ENCODE measurements at places on chromosomes 12 and 14.
A peak's percentile ranks its signal among the peaks of the same experiment; 100 is the strongest.

GRCh38 chr14:101090976-101091375 lies 187.5 kb upstream of the RTL1 start:
- DNase-seq = no peak

- DNase-seq = peak; percentile 47
These were observed 72.3 kb downstream of the SRGAP1 start for GRCh38 chr12:63916561-63917476.

DNA sequence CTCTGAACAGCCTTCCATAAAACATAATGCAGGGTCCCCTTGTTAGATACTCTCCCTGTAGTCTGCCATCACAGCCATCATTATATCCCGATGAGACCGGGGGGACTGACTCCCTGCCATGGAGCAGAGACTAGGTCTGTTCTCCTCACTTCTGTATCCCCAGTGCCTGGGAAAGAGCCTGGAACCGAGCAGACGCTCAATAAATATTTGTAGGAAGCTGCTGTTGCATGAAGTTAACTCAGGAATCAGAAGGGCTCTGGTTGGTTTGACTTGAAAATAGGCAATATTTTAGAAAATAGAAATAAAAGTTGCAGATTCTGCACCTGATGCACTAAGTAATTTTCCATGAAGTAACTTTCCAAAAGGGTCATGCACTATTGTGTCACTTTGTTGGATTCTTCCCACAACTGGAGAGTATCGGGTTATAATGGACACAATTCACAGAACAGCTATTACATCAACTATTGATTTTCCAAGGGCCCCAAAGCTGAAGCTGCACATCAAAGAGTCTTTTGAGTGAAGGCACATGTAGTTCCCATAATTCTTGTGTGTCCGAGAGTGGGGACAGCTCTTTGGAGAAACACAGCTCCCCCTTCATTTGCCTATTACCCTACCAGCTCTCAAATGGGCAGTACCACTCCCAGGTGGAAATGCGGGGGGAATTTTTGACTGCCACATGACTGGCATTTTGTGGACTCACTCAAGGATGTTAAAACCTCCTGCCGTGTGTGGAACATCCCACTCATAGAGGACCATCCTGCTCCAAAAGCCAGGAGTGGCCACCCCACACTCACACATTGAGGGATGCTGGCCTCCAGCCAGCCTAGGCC lies 18.8 kb downstream of the CLMN start:
- DNase-seq = no peak

DNA sequence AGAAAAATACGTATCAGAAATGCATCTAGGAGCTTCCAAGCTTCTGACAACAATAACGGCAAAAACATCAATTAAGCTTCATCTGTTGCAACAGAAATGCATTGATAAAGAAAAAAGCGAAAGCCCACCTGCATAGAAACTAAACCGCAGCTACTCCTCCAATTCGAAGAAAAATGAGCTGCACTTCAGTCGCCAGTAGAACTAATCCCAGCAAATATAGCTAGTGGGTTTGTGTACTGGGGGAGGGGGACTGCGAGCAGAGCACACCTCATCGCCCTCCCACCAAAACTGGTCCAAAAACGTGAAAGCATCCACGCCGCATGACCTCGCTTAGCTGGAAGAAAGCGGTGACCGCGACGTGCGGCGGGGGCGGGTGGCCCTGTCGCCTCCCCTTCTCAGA lies 1.2 kb downstream of the SLC35F4 start:
- no peak for DNase-seq

- no peak for DNase-seq
These were observed 166.1 kb downstream of the PAWR start for GRCh38 chr12:79524507-79525148.

GRCh38 chr14:90062822-90063539 lies 1.2 kb downstream of the KCNK13 start:
- DNase-seq = no peak

DNA sequence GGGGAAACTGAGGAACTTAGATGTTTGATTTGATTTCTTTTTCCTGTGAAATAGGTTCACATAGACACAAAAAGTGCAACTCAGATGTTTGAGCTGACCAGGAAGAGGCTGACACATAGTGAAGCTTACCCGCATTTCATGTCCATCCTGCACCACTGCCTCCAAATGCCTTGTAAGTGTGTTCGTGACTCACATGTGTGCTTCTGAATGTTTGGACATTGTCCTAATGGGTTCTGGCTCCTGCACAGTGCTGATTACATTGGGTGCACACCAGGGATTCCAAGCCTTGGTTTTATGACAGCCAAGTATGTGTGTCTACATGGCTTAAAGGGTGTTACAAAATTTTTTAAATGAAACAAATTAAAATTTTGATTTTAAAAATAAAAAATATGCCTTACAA lies 137.4 kb downstream of the DAAM1 start:
- no peak for DNase-seq

- no peak for DNase-seq
These were observed 7.6 kb downstream of the KRT85 start for GRCh38 chr12:52359621-52360061.

DNA sequence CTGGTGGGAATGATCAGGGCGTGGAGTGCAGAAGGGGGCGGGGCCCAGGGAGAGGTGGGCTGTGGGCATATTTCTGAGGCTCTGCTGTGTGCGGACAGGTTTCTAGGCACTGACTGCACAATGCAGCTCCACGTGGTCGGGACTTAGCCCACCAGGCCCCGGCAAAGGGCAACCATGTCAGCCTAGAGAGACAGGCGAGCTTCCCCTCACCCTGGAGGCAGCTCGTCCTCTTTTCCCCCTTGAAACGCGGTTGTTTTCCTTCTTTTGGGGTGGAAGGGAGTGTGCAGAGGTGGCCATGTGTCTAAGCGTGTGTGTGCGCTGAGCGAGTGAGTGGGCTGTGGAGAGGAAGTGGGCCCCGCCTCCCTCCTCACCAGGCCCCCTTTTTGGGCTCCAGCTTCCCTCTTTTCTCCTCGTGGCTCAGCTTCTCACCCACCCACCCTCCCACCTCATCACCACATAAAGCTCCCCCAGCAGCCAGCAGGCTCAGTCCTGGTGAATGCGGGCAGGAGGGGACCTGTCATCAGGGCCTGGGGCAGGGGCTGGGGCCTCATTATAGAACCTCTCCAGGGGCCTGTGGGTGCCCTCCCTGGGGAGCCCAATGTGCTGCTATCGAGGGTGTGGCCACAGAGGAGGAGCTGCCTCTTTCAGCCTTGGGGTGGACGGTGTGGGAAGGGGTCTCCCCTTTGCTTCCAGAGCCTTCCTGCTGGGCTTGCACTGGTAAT lies 22.0 kb downstream of the LRTM2 start:
- no peak for DNase-seq

DNA sequence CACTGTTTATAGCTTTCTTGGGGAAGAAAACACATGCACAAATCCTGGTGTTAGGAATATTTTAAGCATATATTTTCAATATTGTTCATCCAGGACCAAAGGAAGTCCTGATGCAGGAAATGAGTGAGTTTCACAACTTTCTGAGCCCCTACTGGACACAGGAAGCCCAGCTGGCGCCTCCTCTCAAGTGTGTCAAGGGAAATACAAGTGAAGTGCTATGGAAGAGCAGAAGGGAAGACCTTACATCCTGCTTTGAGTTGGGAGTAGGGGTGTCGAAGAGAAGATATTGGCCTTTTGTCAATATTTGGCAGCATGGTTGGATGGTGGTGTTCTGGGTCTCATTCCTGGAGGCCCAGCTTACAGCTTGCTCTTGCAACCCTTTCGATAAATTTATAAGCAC lies 66.1 kb upstream of the ZDHHC17 start:
- DNase-seq = no peak

GRCh38 chr12:124438437-124439056 lies 128.9 kb downstream of the NCOR2 start:
- DNase-seq = no peak

DNA sequence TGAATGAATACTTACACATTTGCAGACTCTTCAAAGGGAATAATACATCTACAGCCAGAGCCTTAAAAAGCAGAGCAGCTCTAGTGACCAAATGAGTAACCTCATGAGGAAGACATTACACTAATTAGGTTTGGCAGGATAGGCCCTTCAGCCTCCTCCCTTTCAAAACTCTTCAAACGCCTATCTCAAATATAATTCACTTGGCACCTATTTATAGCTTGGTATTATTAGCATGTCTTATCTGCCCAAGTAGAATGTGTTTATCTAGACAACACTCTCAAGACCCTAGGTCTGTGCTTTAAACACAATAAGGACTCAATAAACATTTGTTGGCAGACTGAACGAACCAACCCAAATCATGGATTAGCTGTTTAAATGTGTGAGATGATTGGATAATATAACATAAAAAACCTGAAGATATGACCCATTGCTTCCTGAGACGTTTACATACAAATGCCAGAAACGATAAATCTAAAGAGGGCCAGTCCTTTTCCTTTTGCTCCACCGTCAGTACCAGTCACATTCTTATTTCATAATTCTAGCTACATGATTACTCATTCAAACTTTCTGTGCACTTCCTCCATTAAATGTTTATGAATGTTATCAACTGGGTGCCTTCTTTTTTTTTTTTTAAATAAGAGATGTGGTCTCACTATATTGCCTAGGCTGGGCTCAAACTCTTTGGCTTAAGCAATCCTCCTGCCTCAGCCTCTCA lies 123.3 kb downstream of the CEP83 start:
- DNase-seq = no peak

- peak; percentile 95 for DNase-seq
These were observed 8.9 kb downstream of the RSRC2 start for GRCh38 chr12:122517877-122518276.

GRCh38 chr14:71618047-71618446 lies 314.2 kb upstream of the RGS6 start:
- no peak for DNase-seq

DNA sequence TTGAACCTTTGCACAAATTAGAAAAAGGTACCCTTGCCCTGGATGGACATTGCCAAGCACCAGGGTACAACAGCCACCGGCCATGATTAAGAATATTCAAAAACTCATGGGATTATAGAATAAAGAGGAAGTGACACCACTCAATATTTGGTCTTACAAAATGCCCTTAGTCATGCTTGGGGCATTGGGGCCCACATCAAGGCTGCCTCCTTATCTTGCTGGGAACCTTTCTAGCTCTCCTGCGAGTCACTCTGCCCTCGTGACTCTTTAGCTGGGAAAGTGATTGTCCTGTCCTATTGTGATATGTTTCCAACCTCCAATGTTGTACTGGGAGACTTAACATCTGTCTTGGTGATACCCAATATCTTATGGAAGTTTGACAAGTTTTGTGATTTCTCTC lies 57.8 kb downstream of the GTF2A1 start:
- peak; percentile 54 for DNase-seq

GRCh38 chr12:42786400-42787148 lies 197.0 kb upstream of the PRICKLE1 start:
- peak; percentile 36 for DNase-seq
